NCI-H524 (cell line): ENCODE measurements at places on chromosomes 7 and 10.
A peak's percentile ranks its signal among the peaks of the same experiment; 100 is the strongest.

- no peak for DNase-seq
These were observed 675.0 kb upstream of the ANKRD30A start for GRCh38 chr10:36450380-36450779.

DNA sequence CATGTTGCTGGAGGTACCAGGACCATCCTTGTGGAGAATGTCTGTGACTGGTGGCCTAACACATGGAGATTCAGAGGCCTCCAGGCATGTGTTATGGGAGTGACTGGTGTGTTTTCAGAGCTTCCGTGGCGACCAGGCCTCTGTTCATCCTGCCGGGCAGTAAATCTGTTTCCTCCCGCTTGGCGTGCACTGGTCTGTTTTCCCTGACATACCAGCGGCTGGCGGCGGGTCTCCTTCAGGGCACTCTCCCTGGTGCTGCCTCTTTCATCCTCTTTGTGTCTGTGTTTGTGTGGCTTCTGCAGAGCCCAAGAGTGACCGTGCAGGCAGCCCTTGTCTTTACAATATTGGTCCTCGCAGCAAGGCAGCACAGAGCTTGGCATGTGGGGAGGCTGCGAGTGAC lies 385.1 kb upstream of the MKI67 start:
- no peak for DNase-seq

DNA sequence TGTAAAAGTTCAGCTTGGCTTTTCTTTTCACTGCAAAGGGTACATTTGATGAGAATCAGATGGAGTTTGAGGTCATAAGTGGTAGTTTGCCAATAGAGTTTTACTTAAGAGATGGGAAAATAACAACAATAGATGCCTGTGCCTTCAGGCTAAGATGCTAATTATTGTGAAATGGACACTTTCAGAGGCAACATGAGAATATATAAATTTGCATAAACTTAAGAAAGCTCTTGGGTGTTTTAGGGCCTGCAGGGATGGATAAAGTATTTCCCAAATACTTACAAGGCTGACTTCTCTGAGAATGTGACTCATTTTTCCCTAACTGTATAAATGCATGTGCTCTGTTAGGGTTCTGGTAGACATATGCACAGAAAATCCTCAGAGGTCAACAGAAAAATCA lies 200.3 kb upstream of the SVIL start:
- no peak for DNase-seq

DNA sequence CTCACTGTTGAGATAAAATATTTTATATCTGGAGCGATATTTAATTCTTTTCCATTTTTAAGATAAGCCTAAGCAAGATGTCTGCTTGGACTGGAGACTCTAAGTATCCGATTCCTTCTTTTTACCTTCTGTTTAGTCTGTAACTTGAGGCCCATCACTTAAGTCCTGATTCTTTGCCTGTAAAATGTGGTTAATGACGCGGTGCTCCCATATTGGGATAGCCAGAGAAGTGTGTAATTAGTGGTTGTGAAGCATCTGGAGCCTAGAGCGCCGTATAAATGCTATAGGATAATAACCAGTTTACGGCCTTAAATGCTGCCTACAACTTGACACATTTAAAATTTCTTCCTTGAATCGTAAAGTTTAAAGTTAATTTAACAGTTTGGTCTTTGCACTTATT lies 132.9 kb downstream of the CHN2 start:
- DNase-seq, result peak; percentile 88

DNA sequence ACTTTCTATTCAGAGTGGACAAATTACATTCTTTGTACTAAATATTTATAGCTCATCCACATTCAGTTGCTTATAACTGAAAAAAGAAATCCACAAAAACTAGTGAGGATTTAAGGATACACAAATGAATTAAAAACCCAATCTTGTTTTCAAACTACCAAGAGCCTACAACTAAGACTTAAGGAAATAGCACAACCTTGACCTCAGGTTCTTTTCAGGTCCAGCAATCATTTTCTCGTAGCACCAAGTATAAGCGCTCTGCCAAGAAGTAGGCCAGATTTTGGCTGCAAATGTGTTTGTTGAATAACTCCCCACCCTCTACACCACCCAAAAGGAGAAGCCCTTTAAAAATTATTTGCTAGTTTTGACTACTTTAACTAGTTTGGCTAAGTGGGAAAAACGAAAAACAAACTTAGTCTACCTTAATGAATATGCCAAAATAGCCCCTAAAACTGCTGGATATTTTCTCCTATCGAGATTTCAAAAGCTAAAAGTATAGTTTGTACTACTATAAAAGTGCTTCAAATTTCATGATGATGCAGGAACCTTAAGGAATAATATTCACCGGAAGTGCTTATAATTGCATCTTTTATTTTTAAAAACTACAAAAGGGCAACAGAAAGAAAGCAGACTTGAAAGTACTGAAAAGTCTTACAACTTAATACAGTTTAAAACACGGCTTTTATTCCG lies 2.7 kb upstream of the KMT2E start:
- no peak for DNase-seq

DNA sequence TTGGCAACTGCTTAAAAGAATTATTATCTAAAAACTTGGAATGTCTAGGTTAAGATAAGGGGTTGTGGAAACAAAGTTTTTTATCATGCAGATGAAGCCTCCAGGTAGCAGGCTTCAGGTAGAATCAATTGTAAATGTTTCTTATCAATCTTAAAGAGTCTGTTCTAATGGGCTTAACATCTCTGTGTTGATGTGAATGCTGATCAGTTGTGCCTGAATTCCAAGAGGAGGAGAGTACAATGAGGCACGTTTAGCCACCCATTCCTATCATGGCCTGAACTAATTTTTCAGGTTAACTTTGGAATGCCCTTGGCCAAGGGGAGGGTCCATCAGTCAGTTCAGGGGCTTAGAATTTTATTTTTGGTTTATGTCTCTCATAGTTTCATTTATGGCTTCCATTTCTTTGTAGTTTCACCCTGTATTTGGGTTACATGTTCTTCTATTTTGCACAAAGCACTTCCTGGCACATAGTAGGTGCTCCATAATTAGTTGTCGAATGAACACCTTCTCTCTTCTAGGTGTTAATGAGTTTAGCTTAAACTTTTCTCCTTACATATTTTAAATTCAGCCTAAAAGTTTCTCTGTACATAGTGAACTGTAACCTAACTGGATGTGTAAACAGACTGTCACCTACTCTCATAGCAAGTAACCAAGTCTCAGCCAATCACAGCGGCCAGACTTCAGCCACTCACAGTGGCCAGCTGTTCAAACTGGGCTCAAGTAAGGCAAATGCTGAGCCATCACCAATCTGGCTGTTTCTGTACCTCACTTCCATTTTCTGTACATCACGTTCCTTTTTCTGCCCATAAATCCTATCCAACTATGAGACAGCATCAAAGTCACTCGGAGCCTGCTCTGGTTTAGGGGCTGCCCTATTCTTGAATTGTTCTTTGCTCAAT lies 34.7 kb downstream of the ALOX5 start:
- DNase-seq, result peak; percentile 49

DNA sequence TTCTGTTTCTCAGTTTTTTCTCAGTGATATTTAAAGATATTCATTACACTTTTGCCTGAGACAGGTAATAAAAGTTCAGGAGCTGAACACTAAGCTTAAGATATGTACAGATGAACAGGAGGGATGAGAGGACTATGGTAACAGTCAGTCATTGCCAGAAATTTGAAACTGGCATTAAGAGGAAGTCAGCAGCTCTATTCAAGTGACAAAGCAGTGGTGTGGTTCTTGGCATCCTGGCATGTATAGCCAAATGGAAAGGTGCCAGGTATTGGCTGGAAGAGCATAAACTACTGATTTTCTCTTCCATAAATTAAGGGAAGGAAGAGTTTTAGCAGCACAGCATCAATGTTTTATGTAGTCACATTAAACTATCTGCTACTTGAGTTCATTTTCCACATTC lies 22.7 kb downstream of the HOXA1 start:
- no peak for DNase-seq

DNA sequence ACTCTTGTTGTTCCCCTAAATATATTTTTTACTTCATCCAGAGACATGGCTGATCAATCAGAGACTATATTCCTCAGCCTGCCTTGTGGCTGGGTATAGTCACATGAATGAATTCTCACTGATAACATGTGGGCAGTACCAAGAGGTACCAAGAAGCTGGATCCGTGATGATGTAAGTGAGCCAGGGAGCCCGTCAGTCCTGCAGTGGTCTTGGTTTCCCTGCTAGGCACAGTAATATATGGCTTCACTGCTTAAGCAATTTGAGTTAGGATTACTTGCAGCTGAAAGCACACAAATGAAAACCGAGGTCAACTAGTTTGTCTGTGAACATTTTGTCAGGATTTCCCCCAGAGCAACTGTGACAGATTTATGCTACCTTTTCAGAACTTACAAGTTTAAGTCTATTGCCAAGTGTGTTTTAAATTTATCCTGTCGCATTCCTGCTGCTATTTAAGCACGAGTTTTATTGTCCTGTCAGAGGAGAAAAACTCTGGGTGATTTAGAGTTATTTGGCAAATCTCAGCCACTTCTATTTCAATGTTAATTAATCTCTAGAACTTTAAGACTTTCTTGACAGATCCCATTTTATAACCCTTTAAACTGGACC lies 381.8 kb downstream of the PHF14 start:
- no peak for DNase-seq

DNA sequence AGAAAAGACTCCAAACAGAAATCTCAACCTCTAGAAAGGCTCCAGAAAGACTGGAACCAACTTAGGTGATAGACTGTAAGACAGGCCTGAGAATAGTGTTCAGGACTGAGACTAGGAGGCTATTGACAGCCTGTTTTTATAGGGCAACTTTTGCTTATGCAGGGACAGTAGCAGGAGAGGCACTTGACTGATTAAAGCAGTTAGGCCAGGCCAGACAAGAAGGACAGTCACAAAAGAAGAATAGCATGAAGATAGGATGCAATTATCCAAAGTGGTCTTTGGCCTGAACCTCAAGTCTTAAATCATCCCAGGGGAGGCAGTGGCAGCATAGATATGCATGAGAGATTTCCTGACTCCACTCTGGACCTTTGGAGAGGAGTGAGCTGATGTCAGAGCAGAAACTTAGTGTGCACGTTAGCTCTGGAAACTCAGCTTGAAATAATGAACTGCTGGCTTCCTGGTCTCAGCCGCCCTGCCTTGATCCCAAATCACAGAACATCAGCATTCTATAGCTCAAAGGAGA lies 290.6 kb downstream of the SORCS3 start:
- no peak for DNase-seq

DNA sequence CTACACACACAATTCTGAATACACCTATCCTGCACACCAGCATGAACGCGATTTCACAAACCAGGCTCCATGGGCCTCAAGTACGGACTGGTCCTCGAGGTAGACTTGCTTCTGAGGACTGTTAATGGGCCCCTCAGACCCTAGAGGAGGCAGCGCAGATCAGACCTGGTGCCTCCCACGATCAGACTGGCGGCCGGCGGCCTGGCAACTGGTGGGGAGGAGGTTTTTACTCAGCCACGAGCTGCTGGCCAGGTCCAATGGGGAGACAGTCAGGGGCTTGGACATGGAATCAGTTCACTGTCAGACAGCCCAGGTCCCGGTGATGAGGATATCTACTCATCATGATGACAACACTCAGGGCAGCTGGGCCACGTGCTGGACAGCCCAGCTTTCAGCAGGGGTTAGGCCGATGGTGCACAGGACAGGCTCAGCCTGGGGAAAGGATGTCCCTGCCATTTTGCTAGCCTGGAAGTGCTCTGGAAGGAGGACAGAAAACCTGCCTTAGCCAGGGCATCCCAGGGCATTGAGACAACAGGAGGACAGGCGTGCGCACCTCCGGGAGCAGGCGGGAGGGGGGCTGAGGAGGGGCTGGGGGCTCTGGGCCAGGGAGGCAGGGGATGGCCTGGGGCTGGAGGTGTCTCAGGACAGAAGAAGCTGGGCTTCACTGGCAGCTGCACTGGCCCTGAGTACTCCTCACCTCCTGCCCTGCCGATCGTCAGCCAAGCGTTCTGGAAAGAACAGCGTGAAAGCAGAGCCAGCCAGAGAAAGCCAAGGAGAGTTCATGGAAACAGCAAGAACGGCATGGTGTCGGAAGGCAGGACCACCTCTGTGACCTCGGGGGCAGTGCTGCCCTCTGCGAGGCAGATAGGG lies 48.0 kb upstream of the RASGEF1A start:
- no peak for DNase-seq

DNA sequence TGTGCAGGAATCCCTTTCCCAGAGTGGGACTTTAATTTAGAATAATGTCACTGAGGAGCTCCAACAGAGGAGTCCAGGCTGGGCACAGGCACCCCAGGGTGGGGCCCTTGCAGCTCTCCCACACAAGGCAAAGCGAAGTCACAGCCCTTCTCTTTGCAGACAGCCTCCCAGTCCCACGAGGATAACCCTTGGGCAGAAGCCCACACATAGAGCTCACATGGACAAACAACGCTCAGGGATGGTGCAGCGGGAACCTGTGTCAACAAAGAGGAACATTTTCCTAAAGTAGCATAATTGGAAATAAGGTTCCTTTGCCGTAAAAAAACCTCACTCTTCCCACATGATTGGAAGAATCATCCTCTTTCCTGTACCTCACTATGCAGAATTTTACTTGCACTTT lies 29.3 kb upstream of the GGCT start:
- no peak for DNase-seq

GRCh38 chr7:77456696-77457095 lies 40.5 kb upstream of the GSAP start:
- DNase-seq, result no peak

- no peak for DNase-seq
These were observed 64.5 kb downstream of the CARD11 start for GRCh38 chr7:2979201-2979631.

DNA sequence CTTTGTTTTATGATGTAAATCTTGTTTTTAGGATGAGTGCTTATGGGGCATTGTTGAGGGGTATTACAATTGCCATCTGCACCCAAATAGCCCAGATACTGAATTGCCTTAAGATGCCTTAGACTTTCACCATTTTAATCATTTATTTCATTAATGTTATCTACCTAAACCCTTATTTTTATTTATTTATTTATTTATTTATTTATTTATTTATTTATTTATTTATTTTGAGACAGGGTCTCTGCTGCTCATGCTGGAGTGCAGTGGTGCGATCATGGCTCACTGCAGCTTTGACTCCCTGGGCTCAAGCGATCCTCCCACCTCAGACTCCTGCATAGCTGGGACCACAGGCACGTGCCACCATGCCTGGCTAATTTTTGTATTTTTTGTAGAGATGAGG lies 560.2 kb downstream of the SUGCT start:
- no peak for DNase-seq
